ENCODE measurements at places on chromosomes 6 and 20.

DNA sequence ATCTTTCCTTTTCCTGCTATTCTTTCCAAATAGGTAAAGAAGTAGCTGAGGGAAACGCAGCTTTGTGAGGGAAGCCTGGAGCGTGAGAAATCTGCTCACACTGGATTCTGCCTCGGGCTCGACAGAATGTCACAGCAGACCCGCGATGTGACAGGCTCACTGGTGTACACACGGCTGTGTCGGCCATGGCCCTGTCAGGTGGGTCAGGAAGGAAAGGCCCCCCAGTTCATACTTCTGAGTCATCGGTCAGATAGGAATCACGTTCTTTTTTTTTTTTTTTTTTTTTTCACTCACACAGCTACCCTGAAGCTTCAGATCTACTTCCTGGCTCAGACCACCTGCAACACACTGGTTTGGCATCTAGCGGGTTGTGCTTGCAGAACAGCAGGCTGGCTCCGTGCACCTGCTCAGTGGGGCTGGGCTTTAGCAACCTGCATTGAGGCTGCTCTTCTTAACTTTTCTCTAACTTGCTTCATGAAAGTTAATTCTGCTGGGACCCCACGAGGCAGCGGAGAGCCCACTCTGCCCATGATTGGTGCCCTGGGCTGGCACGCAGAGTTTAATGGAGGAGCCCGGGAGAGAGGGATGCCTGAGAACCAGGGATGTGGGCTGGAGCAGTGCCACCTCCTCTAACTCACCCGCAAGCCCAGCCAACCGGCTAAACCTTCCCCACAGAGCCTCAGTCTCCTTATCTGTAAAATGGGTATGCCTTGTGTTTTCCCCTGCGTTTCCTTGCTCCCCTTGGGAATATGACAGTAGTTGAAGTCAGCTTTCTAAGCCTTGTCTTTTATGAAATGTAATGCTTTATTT is 61.5 kb upstream of the FNDC1 start:
- no peak for DNase-seq

DNA sequence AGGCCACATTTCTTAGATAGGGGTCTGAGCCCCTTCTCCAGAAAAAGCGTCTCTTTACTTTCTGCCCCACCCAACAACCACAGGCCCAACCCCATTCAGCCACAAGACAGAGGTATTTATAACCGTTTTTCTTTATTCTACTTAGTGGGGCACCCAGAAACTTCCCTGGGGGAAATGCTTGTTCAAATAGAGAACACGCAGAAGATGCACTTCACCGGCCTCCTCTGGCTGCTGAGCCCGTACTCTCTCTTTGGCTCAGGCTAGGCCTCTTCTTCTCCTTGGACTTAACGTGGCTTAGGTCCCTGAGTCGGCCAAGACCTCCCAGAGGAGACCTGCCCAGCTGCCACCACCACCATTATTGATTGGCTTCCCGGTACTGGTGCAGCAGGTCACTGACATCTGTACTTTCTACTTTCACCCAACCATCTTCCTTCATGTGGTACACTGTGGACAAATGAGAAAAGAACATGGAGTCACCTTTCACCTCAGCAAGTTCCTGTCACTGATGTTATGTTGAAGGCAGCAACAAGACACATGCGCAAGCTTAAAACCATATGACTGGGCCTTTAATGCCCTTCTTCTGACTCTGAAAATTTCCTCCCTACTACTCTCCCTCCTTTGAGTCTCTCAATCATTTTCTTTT is 2.2 kb upstream of the TAP2 start:
- no peak for DNase-seq

DNA sequence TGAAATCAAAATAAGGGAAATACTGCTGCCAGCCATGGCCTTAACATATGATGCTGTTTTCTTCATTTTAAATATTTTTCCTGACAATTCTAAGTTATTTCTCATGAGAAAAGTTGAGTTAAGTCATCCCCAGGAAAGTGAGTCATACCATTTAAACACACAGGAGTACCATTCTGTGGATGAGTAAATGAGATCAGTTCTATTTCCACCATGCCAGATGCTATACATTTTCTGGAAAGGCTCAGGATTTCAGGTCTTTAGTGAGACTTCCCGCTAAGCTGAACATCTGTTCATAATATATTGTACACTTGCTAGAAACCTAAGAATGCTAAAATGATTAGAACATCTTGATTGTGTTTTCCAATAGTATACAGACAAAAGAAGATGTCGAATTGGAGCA is 256.2 kb upstream of the MANEA start:
- no peak for DNase-seq

DNA sequence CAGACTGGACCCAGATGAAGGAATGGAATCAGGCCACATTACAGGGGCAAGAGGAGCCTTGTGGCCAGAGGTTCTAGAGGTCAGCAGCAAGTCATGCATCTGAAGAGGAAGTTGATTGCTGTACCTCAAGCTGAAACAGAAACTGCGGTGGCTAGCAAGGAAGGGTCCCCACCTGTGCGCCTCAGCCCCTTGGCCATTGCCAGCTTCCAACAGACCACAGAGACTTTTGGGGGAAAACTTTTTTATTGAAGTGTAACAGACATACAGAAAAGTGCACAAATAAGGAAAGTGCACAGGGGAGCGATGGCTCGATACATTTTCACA is 26.8 kb upstream of the SLC9A8 start:
- DNase-seq = no peak

GRCh38 chr6:159945801-159946392 is 23.0 kb upstream of the IGF2R start:
- DNase-seq = no peak

DNA sequence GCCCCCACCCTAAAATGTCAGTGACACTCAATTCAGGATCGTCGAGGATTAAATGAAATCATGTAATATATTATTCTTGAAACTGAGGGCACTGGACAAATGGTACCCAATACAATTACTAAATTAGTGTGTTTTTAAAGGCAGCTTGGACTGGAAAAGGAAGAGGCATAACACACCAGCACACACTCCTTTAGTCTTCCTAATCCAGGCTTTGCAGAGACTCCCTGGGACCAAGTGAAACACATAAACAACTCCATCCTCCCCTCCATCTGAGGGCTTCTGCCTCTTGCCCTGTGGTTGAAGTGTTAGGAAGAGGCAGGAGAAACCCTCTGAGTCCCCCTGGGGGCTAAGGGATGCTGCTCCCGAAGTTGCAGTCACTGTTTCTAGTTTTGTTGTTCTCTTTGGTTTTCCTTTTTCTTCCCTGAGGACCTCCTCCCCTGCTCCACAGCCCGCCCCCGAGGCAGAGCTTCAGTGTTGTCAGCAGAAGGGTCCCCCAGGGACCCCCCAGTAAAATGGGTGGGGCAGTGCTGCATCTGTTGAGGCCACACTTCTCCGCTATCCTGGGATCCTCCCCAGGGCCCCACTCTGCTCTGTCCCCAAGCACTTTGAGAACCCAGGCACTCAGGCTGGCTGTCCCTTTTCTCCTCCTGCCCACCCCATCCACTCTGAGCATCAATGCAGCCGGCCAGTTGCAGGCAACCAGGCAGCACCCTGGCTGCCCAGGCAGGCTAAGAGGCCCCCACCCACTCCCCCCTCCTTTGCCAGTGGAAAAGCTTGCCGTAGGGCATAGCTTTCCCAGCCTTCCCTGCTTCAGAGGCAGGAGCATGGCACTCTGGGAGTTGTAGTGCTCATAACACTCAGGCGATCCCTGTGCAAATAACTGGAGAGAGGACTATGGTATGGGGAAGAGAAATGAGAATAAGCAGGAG is 5.9 kb downstream of the TMEM63B start:
- DNase-seq = no peak

GRCh38 chr20:59074456-59074855 is 31.9 kb upstream of the PRELID3B start:
- DNase-seq = no peak

- no peak for DNase-seq
Observed at GRCh38 chr6:129215916-129216520, 333.1 kb downstream of the LAMA2 start.

DNA sequence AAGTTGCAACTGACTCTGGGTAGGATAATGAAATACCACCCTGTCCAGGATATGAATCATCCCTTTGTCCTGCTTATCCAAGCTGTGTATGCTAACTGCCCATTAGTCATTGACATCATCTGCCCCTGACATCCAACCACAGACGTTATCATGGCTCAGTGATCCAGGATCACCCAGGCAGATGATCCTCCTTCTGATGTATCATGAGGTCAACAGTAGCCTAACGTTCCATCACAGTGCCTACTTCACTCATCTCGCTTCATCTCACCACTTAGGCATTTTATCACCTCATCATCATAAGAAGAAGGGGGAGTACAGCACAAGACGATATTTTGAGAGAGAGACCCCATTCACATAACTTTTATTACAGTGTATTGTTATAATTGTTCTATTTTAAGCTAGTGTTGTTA is 13.4 kb upstream of the BTN3A2 start:
- DNase-seq = peak; percentile 77

GRCh38 chr20:38209736-38210405 is 44.8 kb upstream of the TGM2 start:
- no peak for DNase-seq

DNA sequence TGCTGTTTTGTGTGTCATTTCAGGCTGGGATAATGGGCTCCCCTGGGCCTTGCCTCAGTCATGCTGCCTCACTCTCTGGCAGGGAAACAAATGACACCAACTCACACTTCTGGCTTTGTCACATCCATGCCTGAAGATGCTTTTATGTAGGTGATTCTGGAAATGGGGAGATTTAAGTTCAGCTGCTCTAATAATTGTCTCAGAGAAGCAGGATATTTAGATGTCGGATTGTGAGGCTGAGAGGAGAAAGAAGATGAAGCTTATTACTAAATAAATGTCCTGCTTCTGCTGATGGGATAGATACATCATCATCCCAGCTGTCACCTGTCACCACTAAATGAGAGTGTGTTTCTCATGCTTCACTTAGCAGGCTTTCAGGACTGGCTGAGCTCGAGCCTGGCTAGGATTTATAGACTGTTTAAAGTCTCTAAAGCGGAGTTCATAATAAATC is 480.2 kb upstream of the SPTLC3 start:
- DNase-seq = no peak

GRCh38 chr20:38152175-38152620 is 12.9 kb downstream of the TGM2 start:
- DNase-seq = peak; percentile 84

GRCh38 chr6:88663801-88664200 is 299.6 kb downstream of the RNGTT start:
- DNase-seq = no peak

- no peak for DNase-seq
Observed at GRCh38 chr20:51961964-51962761, 159.8 kb upstream of the SALL4 start.

GRCh38 chr6:12421596-12421995 is 131.4 kb downstream of the EDN1 start:
- DNase-seq = no peak

GRCh38 chr6:27545271-27546046 is 72.6 kb upstream of the ZNF184 start:
- DNase-seq = no peak

- DNase-seq = no peak
Observed at GRCh38 chr6:157276134-157276532, 47.2 kb downstream of the TMEM242 start.

GRCh38 chr20:11686820-11687543 is 230.7 kb upstream of the BTBD3 start:
- no peak for DNase-seq

DNA sequence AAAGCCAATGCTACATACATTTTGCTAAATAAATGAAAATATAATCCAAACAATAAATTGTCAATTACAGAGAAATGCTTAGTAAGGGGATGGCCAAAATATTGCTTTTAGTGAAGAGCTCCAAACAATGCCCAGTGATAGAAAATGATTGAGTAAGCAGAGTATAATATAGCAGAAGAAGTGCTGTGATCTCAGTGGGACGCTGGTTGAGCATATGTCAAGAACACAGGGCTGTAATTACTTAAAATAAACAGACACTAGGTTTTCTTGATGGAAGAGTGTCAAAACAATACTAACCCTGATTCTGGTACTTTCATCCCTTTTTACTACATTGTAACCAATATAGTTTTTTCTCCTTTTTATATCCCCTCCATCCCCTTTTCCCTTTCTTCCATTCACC is 150.3 kb downstream of the GRIK2 start:
- DNase-seq = no peak

- no peak for DNase-seq
Observed at GRCh38 chr20:63015662-63016361, 9.0 kb upstream of the BHLHE23 start.

GRCh38 chr6:43869079-43869710 is 99.2 kb downstream of the VEGFA start:
- DNase-seq = no peak

Measured in inflammatory macrophage treated with lipopolysaccharide for 1 hour (primary cell).